ENCODE measurements at places on chromosomes 1 and 21.
A peak's percentile ranks its signal among the peaks of the same experiment; 100 is the strongest.

GRCh38 chr1:53957194-53957818 is 11.2 kb downstream of the LRRC42 start:
- no peak for DNase-seq

GRCh38 chr1:160362168-160362957 is 4.5 kb upstream of the NHLH1 start:
- DNase-seq, result no peak

GRCh38 chr1:221740369-221740992 is 1.4 kb downstream of the DUSP10 start:
- DNase-seq, result no peak

- peak; percentile 13 for DNase-seq
Measured at GRCh38 chr21:39183272-39184049, at the start of gene PSMG1. PSMG1 (minus strand) TSS chr21:39183451; CDS start chr21:39183385, 66 bp downstream.

GRCh38 chr1:208222376-208223126 is 21.6 kb downstream of the PLXNA2 start:
- no peak for DNase-seq

- DNase-seq, result no peak
Measured at GRCh38 chr21:18985584-18985983, 582.0 kb upstream of the TMPRSS15 start.

DNA sequence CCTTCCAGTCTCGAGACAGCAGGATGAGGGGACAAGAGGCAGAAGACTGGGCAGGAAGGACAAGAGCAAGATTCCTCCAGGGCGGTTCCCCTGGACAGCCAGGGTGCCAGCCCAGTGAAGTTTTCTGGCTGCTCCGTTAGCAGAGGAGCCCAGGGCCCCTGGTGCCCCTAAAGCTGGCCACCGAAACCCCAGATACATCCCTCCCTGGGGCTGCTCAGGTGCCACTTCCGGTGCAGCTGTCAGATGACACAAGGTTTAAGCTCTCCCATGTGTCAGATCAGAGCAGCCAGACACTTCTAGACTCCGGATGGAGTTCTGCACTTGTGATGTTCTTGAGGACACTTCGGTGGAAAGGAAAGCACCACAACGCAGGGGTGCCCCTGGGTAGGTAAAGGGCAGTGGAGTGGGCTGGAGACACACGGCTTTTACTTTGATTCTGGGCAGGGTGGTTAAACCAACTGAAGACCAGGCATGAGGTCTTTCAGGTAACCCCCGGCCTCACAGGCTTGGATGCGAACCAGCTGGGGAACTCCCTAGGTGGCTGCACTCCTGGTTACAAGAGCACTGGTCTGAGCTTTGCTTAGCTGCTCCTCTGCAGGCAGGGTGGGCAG is 85.7 kb downstream of the ITPKB start:
- DNase-seq, result no peak

DNA sequence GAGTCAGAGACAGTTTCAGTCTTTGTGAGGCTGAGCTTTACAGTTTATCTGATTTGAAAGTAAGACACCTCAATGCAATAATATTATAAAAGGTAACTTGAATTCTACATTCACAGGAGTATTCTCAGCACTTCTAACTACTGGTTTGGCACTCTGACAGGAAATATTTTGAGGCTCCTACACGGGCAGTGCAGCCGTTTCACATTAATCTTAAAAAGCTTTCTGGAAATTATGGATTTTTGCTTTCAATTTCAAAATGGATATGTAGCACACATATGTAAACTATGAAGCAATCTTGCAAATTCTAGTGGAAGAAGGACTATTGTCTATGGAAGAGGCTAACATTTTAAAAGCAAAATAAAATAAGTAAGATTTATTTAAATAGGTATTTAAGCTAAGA is 262.9 kb upstream of the SNX7 start:
- no peak for DNase-seq

- no peak for DNase-seq
Measured at GRCh38 chr1:216785737-216786136, 62.5 kb upstream of the ESRRG start.

DNA sequence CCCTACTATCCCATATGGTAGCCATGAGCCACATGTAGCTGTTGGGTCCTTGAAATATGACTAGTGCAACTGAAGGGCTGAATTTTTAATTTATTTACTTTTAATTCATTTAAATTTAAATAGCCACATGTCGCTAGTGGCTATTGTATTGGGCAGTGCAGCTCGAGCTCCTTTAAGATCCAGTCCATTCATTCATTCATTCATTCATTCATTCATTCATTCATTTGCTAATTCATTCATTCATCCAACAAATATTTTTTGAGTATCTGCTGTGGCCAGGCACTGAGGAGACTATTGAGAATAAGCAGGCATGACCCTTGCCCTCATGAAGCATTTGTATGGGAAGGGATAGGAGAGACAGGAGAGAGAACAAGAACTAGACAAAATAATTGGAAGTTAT is 29.5 kb upstream of the ACOT11 start:
- no peak for DNase-seq

GRCh38 chr21:35191754-35192153 is 142.7 kb upstream of the RUNX1 start:
- no peak for DNase-seq

DNA sequence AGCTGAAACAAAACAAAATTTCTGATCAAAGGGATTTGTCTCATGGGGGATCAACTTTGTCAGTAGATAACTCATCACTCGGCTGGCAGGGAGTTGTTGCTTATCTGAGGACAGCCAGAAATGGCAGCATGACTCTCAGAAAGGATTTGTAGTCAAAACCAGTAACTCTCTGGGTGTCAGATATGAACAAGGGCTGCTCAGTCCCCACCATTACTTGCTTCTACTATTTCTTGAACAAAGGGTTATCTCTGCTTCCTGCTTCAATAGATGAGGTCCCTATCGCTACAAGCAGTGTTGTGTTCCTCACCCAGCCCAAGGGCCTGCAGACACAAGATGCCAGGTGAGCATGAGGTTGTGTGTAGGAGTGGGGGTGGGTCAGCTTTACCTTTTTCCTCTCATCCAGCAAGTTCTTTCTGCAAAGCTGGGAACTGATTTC is 116.2 kb downstream of the PTBP2 start:
- DNase-seq, result no peak

DNA sequence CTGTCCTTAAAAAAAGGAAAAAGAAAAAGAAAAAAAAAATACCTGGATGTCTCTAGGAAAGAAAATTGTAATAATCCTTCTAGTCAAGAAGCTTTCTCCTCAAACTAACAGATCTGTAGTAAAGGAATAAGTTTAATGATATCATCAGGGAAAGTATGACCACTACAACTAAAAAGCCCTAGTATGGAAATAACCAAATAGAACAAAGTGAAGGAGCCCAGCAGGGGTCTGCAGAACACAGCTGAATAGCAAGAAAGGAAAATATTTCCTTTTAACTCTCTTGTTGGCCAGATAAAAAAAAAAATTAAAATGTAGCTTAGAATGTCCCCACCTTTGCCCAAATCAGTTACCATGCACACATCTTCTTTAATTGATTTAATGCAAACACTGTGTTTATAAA is 43.2 kb downstream of the PRRX1 start:
- DNase-seq, result no peak

- no peak for DNase-seq
Measured at GRCh38 chr1:100575406-100575805, 37.5 kb downstream of the GPR88 start.

DNA sequence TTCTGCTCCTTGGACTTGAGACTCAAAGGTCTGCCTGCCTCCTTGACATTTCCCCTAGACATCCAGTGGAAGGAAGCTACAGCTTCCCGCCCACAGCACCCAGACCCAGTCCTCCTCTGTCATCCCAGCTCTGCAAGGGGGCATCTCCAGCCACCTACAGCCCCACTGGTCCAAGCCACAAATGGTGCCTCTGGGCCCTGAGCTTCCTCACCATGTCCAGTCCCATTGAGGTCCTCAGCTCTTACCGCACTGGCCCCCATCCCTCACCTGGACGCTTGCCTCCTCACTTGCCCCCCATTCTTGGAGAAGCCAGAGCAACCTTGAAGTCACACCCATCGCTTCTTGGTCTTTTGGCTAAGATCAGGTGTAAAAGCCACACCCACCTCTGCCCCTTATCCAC is 13.2 kb downstream of the PODN start:
- DNase-seq, result no peak

DNA sequence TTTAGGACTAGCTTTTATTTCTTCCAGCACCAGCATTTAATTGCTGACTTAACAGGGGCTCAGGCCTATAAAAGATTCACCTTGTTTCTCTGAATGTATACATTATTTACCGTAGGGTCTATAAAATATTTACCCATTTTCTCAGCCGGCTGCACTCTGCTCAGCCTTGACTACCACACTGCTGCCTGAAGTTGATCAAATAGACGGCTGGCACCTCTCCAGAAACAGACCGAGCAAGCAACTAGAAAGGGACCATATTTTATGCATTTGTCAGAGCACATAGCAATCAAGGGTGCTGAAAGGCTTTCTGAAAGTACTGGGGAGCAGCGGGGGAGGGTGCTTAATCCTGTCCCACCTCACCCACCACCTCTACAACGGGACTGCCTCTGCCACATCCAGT is 64.7 kb upstream of the FGGY start:
- no peak for DNase-seq

All from cerebellar nuclear complex (tissue), 1 donor.